AG20443 (cell line): ENCODE measurements at places on chromosomes 7 and 10.

- no peak for DNase-seq
These were observed 39.6 kb upstream of the CACNB2 start for GRCh38 chr10:18100669-18101068.

DNA sequence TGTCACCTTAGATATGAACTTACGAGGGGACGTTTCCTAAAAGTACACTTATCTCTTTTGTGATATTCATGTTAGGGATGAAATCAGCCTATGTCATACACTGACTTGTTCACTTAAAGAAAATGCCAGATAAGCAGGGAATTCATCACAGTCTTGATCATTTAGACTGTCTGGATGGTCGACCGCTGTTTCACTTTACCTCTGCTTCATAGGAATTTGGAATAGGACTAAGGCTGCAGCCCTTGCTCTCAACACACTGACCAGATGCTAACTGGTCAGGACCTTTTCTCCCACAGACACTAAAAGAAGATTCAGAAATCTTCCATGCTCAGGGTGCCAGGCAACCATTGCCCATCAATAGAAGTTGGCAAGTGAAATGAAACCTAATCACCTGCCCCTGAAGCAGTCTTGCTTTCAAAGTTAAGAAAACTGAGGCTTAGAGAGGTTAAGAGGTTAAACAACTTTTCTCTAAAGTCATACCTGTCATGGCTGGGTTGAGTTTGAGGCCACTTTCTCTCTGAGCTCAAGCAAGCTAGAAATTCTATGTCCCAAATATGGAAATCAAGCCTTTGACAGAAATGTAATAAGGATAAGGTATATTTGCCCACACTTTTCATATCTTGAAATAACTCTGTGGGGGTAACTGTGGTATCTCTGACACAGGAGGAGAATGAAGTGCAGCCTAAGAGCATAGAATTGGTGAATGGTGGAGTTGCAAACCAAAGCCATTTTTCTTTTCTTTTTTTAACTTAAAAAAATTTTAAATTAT, 77.1 kb downstream of the MAP3K8 start:
- DNase-seq, result no peak

DNA sequence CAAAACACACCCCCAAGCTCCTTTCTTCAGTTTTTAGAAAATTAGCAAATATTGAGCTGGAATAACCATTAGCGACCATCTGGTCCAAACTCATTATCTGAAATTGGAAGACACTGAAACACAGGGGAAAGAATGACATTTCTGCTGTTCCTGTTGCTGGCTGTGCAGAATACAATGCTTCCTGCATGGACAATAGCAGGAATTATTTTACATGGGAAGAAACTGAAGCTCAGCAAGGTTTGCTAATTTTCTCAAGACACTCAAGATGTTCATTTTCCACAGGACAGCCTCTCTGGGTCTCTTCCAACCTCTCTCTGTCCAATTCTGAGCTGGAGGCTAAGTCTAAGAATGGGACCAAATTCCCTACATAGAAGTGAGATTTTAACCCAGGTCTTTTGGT, 81.9 kb upstream of the TNS3 start:
- no peak for DNase-seq

GRCh38 chr7:131250331-131250730, 77.3 kb upstream of the MKLN1 start:
- DNase-seq, result no peak

DNA sequence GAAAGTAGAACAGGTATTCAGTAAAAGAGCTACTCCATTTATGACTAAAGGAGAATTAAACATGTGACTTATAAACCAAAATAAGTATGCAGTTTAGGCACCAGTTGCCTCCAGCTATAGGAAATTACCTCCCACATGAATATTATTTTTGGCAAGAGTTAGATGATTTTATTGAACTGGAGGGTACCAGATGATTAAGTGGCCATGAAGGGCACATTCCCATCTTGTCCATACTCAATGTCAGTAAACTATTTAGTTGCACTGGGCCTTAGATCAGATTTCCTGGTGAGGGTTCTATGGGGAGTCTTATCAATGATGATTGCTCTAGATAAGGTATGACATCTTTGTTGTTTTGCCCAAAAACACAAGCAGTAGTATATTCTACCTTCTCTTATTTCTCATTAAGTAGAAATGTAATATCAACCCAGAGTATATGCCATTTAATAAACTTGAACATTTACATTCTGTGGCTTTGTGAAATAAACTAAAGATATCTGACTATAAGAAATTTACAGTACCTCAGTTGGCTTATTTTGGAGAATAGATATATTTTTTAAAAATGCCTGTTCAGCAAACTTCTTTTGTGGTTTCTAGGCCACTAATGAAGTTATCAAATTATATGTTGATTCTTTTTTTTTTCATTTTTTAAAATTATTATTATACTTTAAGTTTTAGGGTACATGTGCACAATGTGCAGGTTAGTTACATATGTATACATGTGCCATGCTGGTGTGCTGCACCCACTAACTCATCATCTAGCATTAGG, 145.3 kb downstream of the SEMA3A start:
- DNase-seq, result no peak

DNA sequence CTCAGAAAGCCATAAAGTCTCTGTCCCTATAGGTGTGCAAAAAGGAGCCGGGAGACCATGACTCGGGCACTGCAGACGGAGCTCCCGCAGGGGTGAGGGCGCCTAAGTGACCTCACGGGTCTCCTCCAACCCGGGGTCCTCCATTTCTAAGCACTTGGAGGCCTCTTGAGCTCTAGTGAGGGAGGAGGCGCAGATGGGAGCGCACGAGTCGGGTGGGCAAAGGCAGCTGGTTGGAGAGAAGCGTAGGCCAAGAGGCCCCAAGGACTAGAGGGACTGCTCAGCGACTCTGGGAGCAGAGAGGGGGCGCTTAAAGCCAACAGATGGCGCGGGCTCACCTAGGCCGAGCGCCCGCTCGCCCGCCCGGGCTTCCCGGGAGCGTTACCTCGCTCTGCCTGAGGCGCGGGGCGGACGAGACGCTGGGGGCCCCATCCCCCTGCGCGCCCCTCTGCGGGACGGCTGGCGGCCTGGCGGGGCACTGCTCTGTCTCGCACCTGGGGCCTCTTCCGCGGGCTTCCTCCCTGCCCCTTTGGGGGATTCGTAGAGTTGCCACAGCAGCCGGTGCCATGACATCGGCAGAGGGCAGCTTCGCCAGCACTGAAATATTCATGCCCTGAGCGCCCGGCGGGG, 523 bp upstream of the CDH23 start:
- DNase-seq, result peak; percentile 30

- no peak for DNase-seq
These were observed 52.9 kb downstream of the PIK3AP1 start for GRCh38 chr10:96667401-96667800.

DNA sequence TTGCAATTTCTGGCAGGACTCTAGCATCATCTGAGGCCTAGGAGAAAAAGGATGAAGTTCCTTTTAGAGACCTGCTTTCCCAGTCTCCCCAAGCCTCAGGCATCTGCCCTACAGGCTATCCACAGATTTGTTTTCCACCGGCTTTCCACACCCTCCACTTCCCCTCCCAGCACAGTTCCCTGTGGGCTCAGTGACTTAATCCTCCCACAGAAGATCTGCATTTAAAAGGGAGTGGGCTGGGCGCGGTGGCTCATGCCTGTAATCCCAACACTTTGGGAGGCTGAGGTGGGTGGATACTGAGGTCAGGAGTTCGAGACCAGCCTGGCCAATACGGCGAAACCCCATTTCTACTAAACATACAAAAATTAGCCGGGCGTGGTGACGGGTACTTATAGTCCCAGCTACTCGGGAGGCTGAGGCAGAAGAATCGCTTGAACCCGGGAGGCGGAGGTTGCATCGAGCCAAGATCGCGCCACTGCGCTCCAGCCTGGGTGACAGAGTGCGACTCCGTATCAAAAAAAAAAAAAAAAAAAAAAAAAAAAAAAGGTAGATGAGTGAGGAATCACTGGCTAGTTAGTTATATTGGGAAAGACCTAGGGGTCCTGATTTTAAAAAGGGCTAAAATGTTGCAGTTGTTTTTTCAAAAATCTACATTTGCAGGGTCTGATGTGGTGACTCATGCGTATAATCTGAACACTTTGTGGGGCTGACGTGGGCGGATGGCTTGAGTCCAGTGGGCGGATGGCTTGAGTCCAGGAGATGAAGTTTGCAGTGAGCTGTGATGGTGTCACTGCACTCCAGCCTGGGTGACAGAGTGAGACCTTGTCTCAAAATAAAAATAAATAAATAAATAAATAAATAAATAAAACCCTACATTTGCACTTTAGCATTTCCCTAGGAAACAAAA, 119.5 kb downstream of the BAMBI start:
- no peak for DNase-seq

- no peak for DNase-seq
These were observed 30.7 kb upstream of the ASAH2 start for GRCh38 chr10:50281967-50282522.

DNA sequence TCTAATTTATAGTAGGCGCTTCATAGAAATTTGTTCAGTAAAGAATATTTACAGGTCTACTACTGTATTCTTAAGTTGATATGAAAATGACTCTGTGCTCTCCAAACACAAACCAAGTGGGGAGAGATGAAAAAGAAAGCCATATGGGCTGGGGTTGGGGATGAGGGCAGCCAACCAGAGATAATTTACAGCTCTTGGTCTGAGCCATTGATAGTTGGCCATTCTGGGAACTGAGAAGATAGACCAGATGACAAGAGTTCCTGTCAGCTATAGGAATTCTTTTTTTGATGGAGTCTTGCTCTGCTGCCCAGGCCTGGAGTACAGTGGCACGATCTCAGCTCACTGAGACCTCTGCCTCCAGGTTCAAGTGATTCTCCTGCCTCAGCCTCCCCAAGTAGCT, 57.4 kb downstream of the LAMB4 start:
- no peak for DNase-seq

DNA sequence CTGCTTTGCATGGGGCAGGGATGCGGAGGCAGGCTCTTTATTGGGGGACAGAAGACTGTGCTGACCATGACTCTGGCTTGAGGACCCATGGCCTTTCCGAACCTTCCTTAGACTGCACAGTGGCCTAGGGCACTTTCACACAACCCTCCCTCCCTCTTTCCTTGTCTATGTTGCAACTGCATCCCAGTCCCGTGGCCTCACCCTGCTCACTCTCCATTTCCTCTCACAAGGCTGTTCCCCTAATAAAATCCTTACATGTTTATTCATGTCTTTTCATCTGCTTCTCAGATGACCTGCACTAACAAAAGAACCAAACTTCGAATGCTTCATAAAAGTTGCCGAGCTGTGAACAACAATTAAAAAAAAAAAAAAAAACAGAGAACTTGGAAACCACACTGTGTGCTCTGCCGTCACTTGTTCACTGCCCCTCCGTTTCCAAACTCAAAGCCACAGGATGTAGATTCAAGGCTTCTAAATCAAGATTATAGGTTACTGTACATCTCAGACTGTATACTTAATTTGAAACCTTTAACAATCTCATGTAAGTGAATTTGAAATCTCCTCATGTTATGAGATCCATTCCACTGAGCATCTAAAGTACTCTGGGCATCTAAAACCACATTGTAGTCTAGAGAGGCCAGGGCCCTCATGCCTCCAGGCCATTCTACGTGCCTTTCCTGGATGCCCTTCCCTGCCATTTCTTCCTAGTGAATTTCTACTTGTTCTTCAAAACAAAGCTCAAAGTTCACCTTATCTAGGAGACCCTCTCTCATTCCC, 265.9 kb downstream of the SNX13 start:
- DNase-seq, result peak; percentile 39

GRCh38 chr7:5692112-5692844, 89.2 kb downstream of the RNF216 start:
- DNase-seq, result peak; percentile 82

- DNase-seq, result no peak
These were observed 8.4 kb downstream of the PTPRE start for GRCh38 chr10:127915324-127915723.

GRCh38 chr7:92639213-92639896, 49.2 kb upstream of the FAM133B start:
- DNase-seq, result no peak

- peak; percentile 61 for DNase-seq
These were observed 24.8 kb upstream of the EIF5AL1 start for GRCh38 chr10:79487296-79488194.

DNA sequence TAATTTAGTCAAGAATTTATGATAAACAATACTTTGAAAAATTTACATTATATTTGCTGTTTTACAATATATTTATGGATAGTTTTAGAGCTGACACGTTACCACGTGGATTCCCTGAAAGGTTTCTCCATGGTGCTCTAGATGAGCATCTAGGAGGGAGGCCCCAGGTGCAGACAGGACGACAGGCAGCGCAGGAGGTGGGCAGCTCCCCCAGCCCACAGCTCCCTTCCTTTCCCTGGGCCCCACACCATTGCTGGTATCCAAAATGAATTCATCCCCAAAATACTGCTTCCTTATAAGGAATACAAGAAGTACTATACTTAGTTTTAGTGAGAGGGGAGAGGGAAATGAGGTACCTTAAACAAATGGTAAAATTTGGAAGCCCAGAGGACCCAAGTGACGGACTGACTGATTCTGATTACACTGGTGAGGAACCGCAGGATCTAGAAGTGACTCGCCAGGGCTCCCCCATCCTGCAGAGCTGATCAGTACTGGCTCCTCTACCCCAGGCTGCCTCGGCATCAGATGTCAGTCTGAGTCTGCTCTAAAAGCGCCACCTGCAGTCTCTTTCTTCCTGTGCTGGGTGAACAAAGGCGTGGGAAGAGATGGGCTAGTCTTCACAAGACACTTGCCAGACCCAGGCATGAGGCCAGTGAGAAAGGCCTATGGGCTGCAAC, 89.2 kb downstream of the DLG5 start:
- no peak for DNase-seq

DNA sequence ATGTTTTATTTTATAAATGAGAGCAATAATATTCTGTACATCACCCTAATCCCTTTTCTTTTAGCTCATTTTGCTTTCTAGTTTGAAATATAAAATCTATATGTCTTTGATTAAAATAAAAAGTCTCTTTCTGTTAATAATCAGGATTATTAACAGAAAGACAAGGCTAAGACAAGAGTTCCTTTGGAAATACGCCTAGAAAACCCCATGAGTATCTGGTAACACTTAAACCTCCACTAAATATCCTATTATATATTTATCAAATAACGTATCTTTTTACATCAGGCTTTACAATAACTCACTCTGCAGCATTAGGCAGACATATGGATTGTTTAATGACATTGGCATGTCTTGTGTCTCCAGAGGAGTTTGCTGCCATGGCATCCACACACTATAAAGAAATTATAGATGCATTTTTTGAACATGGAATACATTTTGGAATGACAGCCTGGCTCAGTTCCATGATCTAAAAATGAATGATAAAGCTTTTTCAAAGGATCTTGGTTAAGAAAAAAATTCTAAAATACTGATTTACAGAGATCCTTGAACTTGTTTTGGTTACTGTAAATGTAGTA, 98.7 kb downstream of the TMEM26 start:
- no peak for DNase-seq

GRCh38 chr10:24261627-24262026, 52.7 kb downstream of the KIAA1217 start:
- no peak for DNase-seq

DNA sequence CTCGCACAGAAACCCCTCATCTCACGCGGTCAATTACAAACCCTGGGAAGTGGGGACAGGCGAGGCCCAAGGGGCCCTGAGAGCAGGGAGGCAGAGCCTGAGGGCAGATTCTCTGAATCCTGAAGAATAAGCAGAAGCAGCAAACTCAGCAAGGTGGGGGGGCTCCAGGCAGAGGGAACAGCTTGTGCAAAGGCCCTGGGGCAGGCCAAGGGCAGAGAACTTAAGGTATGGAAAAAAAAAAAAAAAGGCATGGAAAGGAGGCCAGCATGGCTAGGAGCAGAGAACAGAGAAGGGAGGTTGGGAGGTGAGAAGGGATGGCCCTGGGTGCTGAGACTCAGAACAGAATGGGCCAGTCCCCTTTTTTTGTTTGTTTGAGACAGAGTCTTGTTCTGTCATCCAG, 32.8 kb upstream of the TNRC18 start:
- DNase-seq, result no peak

- DNase-seq, result no peak
These were observed 156.8 kb upstream of the FZD1 start for GRCh38 chr7:91107460-91107859.
